Stimulated activated CD8-positive, alpha-beta memory T cell treated with anti-CD3 and anti-CD28 coated beads, Interleukin-7, amount 100 ng/mL, for 24 hours (primary cell): ENCODE measurements at places on chromosomes 3 and 15.

GRCh38 chr3:53242155-53242554, 13.7 kb downstream of the TKT start:
- DNase-seq, result no peak

- DNase-seq, result no peak
Measured at GRCh38 chr3:56792193-56792592, 9.6 kb downstream of the ARHGEF3 start.

GRCh38 chr3:179882292-179882691, 154.4 kb downstream of the PEX5L start:
- DNase-seq, result no peak

GRCh38 chr15:100923902-100924301, 4.7 kb downstream of the LRRK1 start:
- DNase-seq, result no peak

GRCh38 chr15:62109982-62110851, 43.4 kb downstream of the C2CD4A start:
- no peak for DNase-seq

- DNase-seq, result no peak
Measured at GRCh38 chr3:8982509-8982908, 19.2 kb upstream of the RAD18 start.

DNA sequence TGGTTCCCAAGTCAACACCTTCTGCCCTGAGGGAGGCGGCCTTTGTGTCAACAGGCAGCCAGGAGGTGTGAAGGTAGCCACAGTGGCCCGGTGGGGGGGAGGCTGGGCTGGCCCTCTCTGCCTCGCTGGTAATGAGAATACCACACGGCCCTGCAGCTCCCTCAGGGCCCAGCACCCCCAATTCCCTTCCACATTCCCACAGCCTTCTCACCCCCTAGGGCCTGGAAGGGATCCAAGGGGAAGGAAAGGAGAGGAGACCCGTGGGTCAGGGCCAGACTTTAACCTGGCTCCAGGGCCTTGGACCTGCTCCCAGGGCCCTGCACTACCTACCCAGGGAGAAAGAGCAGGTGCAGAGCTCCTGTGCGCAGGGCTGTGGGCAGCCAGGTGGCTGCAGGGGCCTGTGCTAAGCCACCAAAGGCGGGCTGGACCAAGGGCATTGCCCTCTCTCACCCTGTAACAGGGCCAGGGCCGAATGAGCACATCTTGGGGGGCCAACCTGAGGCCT, 8.7 kb upstream of the MESP2 start:
- no peak for DNase-seq

DNA sequence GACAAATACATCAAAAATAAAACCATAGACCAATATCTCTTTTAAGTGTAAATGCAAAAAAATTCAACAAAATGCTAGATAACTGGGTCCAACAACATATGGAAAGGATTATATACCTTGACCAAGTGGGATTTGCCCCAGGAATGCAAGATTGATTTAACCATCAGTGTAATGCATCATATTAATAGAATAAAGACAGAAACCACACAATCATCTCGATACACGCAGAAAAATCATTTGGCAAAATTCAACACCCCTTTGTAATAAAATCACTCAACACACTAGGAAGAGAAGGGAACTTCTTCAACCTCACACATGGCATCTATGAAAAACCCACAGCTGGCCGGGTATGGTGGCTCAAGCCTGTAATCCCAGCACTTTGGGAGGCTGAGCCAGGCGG, 19.5 kb downstream of the GREM1 start:
- no peak for DNase-seq

GRCh38 chr3:177567833-177568232, 370.6 kb upstream of the TBL1XR1 start:
- DNase-seq, result no peak
